ENCODE measurements at places on chromosomes 1 and 21.

- no peak for DNase-seq
Measured at GRCh38 chr1:18814425-18814824, 45.0 kb downstream of the TAS1R2 start.

- no peak for DNase-seq
Measured at GRCh38 chr1:179848233-179848632, 29.4 kb downstream of the TOR1AIP2 start.

- DNase-seq: no peak
Measured at GRCh38 chr1:233512538-233512937, 101.4 kb upstream of the KCNK1 start.

GRCh38 chr1:200960236-200960947 lies 63.1 kb downstream of the KIF21B start:
- no peak for DNase-seq

DNA sequence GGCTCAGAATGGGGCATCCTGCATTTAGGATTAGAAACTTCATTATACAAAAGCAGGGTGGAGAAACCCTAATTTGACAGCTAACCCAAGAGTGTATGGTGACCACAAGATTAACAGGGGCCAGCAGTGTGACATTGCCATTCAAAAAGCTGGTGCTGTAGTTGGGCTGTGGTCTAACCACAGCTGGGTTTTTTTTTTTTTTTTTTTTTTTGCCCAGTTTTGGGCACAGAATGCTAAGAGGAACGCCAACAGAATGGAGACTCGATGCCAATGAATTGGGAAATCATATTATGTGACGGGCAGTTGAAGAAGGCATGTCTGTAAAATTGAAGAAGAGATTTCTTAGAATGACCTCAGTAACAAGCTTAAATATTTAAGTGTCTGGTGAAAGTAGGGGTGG lies 58.4 kb downstream of the NFIA start:
- no peak for DNase-seq

DNA sequence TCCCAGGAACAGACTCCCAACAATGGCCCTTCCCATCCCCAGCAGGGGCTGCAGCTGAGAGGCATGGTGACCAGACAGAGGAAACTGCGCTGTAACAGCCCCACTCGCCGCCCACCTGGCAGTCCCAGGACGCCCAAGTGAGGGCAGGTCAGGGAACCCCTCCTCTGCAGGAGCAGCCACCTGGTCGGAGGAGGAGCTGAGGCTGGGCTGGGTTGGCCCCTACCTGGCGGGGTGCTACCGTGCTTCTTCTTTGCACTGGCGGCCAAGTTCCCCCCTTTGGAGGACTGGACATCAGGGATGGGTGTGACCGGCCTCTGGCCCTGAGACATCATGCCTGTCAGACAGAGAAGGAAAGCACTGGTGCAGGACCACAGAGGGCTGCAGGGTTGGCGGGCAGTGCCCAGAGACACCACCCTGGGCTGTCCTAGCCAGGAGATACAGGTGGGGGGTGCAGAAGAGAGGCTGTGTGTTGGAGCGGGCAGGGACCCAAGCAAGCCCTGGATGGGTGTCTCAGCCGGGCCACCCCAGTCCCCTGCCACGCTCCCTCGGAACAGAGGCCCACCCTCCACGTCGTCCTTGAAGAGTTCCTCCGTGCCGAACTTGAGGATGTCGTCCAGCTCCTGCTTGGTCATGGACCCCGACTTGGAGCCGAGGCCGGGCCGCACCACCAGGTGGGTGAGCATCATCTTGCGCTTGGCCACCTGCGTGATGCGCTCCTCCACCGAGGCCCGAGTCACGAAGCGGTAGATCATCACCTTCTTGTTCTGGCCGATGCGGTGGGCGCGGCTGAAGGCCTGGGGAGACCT lies 51.6 kb downstream of the CHD5 start:
- no peak for DNase-seq

- DNase-seq: no peak
Measured at GRCh38 chr1:76501136-76501535, 366.1 kb upstream of the ST6GALNAC5 start.

DNA sequence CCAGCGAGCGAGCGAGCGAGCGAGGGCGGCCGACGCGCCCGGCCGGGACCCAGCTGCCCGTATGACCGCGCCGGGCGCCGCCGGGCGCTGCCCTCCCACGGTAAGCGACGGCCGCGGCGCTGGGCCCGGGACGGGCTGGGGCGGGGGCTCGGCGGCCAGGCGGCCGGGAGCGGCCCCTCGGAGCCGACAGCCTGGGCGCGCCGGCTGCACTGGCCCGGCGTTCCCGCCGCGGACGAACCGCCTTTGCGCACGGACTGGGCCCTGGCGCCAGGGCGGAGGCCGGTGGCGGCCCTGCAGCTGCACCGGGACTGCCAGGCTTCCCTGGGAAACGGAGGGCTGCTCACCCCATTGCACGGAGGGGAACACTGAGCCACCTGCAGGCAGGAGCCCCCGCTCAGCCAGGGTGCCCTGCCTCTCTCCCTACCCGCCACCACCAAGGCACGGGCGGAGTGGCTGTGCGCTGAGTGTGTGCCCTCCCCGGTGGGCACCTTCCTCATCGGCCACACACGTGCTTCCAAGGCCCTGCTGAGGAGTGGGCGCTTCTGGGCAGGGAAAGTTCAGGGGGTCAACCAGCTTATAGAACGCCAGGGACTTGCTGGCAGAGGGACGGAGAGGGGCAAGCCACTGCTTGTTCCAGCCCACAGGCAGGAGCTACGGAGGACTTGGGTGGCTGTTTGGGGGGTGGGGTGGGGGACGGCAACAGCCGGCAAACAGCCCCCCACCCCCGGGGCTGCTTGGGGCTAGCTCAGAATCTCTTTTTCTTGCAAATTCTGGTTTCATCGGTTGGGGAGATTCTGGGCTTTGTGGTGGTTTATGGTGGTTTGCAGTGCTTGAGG lies 532 bp downstream of the CSF1 start:
- DNase-seq: peak; percentile 11

DNA sequence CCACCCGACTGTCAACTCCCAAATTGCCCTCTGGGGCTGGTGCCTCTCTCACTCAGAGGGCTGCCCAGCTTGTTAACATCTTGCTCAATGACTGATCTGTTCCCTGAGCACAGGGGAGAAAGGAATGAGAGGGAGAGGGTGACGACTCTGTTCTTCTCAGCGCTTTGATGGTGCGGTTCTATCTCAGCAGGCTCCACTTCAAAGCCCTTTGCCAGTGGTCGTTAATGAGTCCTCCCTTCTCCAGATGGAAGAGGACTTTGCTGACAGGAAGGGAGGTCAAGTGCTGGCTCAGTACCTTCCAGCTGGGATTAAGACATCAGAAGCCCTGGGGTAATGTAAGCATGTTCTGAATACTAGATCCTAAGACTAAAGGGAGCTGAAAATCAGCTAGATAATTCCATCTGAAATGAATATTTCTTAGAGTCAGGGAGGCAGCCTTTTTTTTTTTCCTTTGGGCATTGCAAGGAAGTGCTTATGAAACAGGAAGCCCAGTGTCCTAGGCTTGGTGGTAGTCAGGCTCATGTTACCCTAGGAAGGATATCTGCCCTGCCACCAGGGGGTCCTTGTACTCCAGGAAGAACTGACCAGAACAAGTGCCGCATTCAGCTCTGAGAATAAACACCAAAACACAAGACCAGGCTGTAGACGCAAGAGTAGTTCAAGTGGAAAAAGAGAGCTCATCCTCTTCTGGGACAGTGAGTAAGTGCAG lies 4.7 kb downstream of the FMOD start:
- no peak for DNase-seq

GRCh38 chr1:204053893-204054292 lies 19.0 kb upstream of the SOX13 start:
- no peak for DNase-seq

- DNase-seq: no peak
Measured at GRCh38 chr1:116161877-116162390, 50.7 kb downstream of the MAB21L3 start.

DNA sequence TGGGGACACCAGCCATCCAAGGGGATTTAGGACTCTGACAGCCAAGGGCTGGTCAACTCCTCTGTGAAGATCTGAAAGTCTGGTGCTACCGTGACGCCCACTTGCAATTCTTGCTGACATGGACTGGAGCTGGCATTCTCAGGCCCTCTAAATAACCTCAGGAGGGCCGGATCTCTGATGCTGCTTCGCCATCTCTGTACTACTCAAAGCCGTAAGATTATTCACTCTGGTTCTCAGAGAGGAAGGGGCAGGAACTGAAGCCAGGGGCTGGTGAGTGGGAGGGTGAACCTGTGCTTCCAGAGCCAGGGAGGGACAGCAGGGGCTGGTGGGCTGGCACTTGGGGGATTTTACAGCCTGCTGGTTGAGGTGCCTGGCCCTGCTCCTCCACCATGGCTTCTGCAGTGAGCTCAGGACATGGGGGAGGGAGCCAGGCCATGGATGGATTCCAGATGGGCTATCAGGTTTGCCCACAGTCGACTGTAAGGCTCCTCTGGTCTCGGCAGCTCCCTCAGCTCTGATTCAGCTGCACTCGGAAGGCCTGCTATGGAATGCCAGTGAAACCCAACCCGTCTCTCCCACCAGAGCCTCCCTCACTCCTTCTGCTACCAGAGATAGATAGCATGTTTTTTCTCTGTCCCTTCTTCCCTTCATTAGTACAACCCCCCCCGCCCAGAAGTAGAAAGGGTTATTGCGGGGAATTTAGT lies 84.5 kb downstream of the PLXNA2 start:
- DNase-seq: no peak

DNA sequence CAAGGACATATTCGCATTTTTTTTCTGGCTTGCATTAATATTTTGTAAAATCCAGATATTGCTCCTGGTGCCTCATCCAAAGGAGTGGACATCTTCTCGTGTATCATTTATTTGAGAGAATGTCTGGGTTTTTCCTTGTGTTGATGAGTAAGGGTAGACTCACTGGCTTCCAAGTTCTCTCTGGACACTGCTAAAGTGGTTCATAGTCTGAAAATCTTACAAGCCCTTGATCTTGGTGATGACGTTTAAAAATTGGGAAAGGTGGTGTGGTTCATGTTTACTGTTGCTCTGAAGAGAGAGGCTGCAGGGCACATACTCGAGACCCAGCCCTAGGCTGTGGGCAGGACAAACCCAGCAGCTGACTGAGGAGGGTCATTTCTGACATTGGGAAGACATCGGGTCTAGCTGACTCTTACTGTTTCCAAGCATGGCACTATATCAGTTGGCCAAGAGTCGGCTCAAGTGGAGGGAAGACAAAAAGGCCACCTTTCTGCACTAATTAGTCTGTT lies 296.2 kb downstream of the LMX1A start:
- no peak for DNase-seq

- DNase-seq: no peak
Measured at GRCh38 chr1:113849072-113849471, 22.4 kb downstream of the PTPN22 start.

GRCh38 chr1:230548357-230548756 lies 93.9 kb upstream of the COG2 start:
- no peak for DNase-seq

GRCh38 chr1:109156916-109157385 lies 43.0 kb downstream of the ELAPOR1 start:
- DNase-seq: no peak

DNA sequence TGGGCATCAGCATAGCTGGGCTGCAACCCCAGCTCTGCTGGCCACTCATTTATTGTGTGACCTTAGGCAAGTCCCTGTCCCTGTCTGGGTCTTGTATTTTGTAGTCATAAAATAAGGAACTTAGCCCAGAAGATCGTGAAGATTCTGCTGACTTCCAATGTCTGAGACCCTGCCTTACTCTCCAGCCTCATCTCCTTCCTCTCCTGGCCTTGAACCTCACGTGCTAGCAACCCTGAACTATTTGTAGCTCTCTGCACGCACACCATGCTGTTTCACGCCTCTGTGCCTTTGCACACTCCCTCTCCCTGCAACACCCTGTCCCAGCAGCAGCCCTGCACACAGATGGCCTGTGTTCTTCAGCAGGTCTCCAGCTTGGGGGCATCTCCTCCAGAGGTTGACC lies 121.1 kb downstream of the LACTBL1 start:
- DNase-seq: no peak

- no peak for DNase-seq
Measured at GRCh38 chr1:25247829-25248754, 838 bp upstream of the RSRP1 start.

DNA sequence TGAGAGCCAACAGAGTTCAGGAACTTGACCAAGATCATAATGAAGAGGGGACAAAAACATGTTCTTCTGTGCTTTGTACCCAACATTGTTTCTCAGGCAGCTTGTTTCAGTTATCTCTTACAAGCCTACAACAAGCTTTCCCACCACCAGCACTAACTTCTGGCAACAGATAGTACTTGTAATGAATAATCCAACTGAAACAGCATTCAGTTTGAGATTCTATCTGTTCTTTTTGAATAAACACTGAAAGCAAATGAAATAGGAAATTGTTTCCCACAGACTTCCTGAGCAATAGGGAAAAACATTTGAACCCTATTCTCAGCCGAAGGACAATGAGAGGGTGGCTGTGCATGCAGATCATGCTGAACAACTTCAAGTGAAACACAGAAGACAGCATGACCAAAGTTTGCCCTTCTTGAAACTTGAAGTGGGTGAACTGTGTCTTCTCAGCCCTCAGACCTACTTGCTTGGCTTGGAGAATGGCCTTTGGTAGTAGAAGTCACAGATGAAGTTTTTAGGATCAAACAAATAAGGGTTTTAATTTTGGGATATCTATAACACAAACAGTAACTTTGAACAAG lies 11.2 kb upstream of the HOOK1 start:
- no peak for DNase-seq

GRCh38 chr1:52157582-52157981 lies 15.7 kb downstream of the ZFYVE9 start:
- no peak for DNase-seq

- no peak for DNase-seq
Measured at GRCh38 chr1:180157108-180157507, 2.4 kb downstream of the QSOX1 start.

GRCh38 chr1:63937461-63938022 lies 163.7 kb downstream of the ROR1 start:
- DNase-seq: no peak

GRCh38 chr21:43364851-43365424 lies 62.0 kb downstream of the SIK1 start:
- no peak for DNase-seq

- no peak for DNase-seq
Measured at GRCh38 chr1:223621312-223621734, 44.2 kb downstream of the CAPN8 start.

DNA sequence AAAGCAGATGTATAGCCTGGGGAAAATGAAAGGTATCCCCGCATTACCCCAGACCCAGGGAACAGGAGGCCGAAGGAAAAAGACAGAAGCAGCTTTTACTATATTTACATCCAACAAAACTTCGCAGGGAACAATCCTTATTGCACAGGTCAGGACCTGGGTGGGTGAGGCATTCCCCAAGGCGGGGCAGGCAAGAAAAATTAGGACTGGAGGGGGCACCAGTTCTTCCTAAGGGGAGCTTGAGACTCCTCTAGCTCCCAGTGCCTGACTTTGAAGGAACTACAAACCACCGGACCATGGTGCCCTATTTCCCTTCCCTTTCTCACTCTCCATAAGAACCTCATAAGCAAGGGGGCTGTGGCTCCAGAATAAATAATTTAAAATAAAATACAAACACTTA lies 6.7 kb upstream of the GATAD2B start:
- DNase-seq: no peak

DNA sequence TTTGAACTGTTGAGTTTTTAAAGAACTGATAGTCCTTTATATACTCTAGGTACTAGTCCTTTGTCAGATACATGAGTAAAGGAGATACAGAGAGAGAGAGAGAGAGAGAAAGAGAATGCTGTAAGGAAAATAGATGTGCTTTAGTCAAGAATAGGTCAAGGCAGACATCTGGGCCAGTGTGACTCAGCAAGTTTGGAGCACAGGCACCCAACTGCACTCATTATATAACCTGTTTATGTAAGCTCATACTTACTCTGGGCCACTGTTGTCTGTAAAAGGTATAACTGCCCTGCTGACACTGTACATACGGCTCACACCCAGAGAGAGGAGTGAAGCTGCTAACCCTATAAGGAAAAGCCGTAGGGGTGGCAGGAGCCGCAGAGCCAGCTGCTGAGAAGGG lies 32.2 kb upstream of the AKT3 start:
- DNase-seq: no peak
